ENCODE measurements at places on chromosomes 12 and 14. TPM values are rescaled to one million over a fixed set of nuclear protein-coding genes. Genes with fewer than 3 reads are reported as not detected.

C12orf54 gene
- total RNA-seq, result not detected

TAS2R42 gene
- not detected for total RNA-seq

GATC gene
- 16.6 TPM for total RNA-seq

LPAR5 gene
- 5.8 TPM for total RNA-seq

ADAMTS20 gene
- total RNA-seq, result not detected

CLEC4A gene
- 0.81 TPM for total RNA-seq

DBX2 gene
- total RNA-seq, result not detected

All from CD8-positive, alpha-beta T cell (primary cell).